NCI-H2171 (cell line): ENCODE measurements at places on chromosomes 6 and 20.

- DNase-seq = no peak
These were observed 14.6 kb downstream of the MAP3K5 start for GRCh38 chr6:136777651-136778050.

DNA sequence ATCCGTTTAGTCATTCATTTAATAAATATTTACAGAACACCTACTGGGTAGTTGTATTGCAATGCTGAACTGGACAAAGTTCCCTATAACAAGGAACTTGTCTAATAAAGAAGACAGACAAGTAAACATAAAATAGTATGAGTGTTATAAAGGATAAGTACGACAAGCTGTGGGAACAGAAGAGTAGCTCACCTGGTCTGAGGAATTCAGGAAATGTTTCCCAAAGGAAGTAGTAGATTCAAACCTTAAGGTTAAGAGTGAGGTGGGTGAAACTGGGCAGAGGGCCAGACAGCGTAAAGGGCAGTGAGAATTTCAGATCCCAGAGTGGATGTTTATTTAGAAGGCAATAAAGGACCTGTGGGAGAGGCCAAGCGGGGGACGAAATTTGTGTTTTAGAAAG is 72.3 kb upstream of the CD2AP start:
- no peak for DNase-seq

DNA sequence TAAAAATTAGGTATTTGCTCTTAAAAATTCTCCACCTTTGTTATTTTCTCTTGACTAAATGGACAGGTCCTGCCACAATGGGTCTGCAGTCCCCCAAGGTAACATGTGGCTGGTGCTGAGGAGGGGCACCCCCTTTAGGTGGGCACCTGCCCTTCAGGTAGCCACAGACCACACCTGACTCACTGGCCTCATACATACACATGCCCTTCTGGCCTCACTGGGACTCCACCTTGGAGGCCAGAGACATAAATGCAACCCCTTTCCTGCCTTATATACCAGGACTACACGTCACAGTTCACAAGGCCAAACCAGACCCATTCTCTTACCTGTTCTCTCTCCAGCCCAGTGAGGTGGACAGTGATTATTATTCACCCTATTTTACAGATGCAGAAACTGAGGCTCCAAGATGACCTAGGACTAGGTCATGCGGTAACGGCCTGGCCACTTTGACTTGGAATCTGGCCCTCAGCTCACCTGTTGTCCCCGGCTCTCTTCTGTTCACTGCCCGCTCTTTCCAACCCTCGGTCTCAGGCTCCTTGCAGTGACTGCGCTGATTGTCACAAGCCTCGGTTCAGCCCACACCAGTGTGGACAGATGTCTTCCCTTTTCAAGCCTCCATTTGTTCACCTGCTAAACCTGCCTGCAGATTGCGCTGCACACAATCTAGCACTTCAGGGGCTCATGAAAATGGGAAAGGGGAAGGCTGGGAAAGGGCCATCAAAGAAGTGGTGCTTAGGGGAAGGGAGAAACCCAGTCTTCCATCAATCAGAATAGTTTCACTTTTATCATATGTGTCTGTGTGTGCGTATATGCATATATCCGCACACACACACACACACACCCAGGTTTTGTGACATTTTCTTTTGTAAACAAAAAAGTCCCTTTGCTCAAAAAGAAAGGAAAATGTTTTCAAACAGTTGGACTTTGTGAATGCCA is 121.7 kb downstream of the BCAS1 start:
- DNase-seq = no peak

DNA sequence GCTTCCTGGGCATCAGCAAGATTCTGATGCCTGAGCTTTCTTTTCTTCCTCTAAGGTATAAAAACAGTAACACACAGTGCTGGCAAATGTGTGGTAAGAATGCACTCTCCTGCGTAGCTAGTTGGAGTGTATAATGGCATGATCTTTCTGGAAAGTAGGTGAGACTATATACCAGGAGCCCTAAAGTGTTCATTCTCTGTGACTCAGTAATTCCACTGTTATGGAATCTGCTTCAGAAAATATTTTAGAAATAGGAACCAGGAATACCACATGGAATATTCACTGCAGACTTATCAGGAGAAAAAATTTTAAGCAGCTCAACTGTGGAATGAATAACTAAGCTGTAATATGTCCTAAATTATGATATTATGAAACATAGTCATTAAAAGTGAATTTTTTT is 16.9 kb upstream of the CSE1L start:
- DNase-seq = no peak

DNA sequence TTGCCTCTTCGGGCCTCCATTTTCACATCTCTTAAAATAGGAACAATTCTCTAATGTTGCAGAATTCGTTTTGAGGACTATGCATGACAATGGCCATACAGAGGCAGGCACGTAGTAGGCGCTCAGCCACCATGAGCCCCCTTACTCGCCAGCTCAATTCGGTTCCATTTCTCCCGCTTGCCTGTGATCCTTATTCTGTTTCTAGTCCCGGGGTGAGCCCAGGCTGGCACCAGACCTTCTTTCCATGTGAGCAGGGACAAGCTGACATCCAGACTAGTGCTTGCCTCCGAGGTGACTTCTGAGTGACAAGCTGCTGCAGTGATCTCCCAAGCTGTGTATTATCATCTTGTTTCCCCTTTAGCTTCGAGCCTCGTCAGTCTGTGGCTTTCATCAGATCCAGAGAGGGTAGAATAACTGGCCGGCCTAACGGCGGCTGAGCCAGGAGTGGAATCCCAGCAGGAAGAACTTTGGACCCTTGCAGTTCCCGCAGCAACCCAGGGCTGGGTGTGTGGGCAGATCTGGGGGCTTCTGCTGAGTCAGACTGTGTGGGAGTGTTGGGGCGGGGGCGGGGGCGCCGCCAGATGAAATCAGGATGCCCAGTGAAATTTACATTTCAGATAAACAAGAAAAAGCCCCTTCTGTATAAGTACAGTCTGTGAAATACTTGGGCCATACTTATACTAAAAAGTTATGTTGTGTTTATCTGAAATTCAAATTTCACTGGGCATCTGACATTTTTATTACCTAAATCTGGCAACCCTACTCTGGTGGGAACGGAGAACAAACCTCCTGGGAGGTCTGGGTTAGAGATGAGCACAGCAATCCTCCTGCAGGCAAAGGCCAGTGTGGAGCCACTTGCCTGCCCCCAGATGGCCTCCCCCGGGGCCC is 10.9 kb downstream of the BANF2 start:
- no peak for DNase-seq

GRCh38 chr6:140731741-140732140 is 1357.3 kb upstream of the CITED2 start:
- no peak for DNase-seq

- no peak for DNase-seq
These were observed 13.9 kb upstream of the AARS2 start for GRCh38 chr6:44327096-44327495.

DNA sequence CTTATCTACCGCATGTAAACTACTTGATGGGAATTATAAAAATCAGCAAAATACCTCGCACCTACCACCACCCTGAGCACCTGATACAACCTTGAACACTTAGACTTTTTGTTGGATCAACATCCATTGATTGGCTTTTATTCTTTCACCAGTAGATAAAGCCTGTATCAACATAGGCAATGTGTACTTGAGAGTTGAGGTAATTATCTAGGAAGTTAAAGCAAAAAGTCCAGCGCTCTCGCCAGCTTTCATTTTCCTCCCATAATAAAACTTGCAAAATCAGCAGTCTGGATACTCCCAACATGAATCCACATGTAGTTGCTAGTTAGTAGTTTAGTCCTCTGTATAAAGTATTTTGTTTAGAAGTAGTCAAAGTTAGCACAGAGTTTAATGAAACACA is 132.0 kb upstream of the PRDM1 start:
- DNase-seq = no peak

DNA sequence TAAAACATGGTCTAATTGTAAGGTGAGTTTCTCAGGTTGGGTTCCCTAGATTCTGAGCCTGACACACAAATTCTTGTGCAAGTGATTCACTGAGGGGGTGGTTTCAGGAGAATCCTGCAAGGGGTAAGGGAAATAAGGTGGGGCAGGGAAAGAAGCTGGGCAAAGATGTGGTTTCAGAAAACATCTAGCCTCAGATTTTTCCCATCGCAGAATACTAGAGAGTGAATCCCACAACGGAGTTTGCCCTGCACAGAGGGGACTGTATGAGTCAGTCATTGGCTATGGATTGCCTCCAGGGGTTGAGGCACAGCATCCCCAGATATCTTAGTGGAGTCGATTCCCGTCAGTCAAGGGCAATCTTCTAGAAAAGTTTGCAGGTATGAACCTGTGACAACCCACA is 65.2 kb downstream of the PRL start:
- DNase-seq = no peak

- DNase-seq = no peak
These were observed 13.2 kb downstream of the CDH26 start for GRCh38 chr20:59971428-59971827.

GRCh38 chr20:12575352-12576095 is 433.2 kb upstream of the SPTLC3 start:
- no peak for DNase-seq

- no peak for DNase-seq
These were observed 45.7 kb downstream of the TAF4 start for GRCh38 chr20:62019881-62020492.

DNA sequence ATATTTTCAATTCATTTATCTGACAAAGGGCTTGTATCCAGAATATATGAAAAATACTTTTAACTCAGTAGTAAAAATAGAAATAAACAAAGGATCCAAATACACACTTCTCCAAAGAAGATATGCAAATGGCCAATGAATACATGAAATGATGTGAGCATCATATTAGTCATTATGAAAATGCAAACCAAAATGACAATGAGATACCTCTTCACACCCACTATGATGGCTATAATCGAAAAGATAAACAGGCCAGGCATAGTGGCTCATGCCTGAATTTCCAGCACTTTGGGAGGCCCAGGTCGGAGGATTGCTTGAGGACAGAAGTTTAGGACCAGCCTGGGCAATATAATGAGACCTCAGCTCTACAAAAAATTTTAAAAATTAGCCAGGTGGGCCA is 33.8 kb upstream of the SMAP1 start:
- no peak for DNase-seq

DNA sequence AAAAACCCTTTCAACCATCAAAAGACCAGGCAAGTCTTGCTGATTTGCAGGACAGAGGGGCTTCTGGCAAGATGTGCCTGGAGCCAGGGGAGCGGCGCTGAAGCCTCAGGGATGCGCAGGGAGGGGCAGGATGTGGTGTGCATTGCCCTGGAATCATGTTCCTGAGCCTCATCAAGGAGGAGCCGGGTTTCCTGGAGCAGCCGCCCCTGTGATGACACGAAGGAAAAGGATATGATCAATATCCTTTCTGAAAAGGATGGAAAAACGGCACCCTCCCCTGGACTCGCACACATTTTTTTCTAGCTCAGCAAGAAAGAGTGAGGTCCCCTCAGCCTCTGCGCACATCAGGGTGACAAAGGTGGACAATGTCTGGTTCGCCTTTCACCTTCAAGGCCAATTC is 173.1 kb upstream of the SSTR4 start:
- DNase-seq = no peak

DNA sequence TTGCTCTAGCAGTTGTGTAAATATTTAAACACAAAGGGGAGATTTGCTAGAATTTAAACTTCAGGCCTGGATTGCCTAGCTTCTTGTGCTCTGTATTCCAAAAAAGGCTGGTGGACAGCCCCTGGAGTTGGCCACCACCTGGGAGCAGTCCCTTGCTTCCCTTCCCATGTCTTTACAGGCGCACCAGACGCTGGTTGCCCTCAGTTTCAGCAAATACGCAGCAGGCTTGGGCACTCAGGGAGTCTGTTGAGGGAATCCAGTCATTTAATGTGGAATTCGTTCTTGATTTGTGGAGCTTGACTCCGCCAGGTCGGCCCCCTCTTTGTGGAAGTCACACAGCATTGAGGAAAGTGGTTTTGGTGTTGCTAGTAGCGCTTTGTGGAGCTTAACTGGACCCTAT is 156.8 kb downstream of the DTNBP1 start:
- DNase-seq = no peak

GRCh38 chr6:43361269-43361668 is 8.2 kb downstream of the ZNF318 start:
- no peak for DNase-seq

DNA sequence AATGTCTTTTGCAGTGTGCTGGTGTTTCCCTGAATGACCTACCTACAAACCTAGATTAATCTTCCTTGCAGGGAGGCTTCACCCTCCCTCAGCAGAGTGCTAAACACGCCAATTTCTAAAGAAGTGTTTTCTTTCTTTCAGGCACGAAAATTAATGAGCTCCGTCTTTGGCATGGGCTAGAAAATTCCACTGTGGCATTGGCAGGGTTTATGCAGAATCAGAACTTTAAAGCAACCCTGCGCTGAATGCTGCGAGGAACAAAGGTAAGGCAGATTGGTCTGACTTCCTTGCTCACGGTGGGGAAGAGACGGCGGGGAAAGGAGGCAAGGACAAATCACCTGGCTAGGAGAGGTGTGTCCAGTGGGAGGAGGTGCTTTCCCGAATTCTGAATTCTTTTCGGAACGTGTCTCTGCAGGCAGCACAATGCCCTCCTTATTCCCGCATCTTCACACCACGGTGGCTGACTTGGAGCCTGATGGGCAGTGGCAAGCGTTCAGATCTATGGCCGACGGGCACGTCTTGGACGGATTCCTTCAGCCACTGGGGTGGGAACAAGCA is 6.2 kb upstream of the BANF2 start:
- DNase-seq = no peak

- DNase-seq = no peak
These were observed 171.7 kb downstream of the BACH2 start for GRCh38 chr6:90124874-90125510.

DNA sequence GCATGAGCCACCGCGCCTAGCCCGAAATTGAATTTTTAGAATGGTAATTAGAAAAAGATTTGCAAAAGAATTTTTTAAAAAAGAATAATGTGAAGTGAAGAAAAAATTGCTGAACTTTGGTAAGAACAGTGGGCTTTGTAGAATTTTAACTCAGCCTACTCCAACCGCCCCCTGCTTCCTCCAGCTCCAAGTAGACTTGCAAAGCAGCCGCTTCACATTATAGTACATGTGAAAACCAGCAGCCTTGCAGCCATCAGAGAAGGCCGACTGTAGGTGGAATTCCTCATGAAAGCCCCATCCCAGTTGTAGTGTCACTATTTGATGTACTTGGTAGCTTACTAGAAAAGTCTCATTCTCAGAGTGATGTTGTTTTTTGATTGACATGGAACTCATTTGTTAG is 835.6 kb downstream of the TBC1D32 start:
- no peak for DNase-seq

DNA sequence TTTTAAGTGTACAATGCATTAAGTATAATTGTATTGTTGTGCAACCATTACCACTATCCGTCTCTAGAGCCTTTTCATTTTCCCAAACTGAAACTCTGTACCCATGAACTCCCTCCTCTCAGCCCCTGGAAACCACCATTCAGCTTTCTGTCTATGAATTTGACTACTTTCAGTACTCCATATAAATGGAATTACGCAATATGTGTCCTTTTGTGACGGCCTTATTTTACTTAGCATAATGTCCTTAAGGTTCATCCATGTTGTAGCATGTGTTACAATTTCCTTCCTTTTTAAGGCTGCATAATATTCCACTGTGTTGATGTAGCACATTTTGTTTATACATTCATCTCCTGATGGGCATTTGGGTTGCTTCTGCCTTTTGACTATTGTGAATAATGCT is 143.6 kb upstream of the KCNG1 start:
- no peak for DNase-seq
